ENCODE measurements at places on chromosomes 4 and X. TPM values are rescaled to one million over a fixed set of nuclear protein-coding genes. Genes with fewer than 3 reads are reported as not detected.

Gene PROM1
- total RNA-seq, result not detected

Gene OTOP1
- total RNA-seq, result not detected

Gene MAGEA2B
- total RNA-seq, result not detected

DNA sequence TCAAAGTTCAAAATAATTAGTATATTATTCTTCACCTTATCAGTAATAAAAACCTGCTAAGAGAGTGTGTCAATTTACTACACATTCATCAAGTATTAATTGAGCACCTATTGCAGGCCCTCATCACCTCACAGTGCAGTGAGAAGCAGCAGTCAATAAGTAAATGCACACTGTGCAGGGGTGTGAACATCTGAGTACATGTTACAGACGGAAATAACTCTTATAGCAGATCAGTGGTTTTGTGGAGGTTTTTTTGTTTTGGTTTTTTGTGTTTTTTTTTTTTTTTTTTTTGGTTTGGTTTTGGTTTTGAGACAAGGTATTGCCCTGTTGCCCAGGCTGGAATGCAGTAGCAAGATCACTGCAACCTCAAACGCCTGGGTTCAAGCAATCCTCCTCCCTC is 20.3 kb downstream of the KLF3 start:
- peaks cover 8% of the 10 kb centered on the region for H3K36me3 ChIP-seq
- H3K4me3 ChIP-seq, result no peak overlapping the region
- DNase-seq, result no peak
- H3K27me3 ChIP-seq, result no peaks in the 10 kb centered on the region
- H3K27ac ChIP-seq, result no peak overlapping the region
- peaks cover 45% of the 10 kb centered on the region for H3K4me1 ChIP-seq

DNA sequence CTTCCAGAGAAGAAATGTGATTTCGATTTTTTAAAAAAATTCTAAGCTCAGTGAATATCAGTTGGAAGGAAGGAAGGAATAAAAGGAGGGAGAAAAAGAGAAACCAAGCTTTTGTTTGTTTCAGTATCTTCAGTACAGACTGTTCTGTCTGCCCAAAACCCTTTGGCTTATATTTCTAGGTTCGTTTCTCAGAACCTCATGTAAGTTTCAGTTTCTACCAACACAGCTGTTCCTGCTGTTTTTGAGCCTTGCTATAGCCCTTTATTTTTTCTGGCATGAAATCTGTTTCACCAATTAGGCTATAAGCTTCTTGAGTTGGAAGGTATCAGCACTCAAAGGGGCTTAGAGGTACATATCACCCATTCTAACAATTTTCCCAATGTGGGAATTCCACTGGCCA is 157.9 kb downstream of the GBA3 start:
- DNase-seq, result no peak
- H3K27ac ChIP-seq, result no peak overlapping the region
- H3K36me3 ChIP-seq, result no peaks in the 10 kb centered on the region
- no peak overlapping the region for H3K4me3 ChIP-seq

DNA sequence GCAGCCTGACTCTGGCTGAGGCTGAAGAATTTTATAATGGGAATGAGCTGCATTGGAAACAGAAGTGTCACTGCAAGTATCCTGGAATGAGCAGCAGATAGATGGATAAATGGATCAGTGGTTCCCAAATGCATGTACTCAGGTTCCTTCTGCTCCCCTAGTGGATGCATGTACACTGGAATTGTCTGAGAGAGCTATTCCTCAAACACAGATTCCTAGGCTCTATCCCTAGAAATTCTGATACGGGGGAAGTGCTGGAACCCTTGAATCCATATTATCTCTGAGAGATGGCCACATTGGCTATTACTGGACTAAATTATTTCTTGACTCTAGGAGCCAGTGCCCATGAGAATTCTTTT is 64.8 kb downstream of the TMEM131L start:
- H3K36me3 ChIP-seq, result no peaks in the 10 kb centered on the region
- H3K4me1 ChIP-seq, result peaks cover 3% of the 10 kb centered on the region
- no peak for DNase-seq
- H3K27me3 ChIP-seq, result no peaks in the 10 kb centered on the region
- no peak overlapping the region for H3K27ac ChIP-seq

DNA sequence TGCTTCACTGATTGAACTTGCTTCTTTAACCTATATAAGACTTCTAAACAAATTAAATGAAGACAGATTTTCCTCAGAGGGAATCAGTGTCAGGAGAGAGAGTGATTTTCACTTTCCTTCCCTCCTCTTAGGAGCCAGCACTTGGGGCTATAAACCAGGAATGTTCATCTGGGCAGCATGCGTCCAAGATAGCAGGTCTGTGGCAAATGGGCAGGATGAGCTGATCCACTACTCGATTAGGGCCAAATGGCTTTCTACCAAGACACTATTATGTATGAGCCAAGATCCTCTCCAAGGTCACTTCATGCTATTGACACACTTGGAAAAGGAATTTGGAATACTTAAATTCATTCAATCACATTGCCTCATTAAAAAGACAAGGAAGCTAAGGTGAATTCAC is 203.9 kb upstream of the GRID2 start:
- no peak overlapping the region for H3K4me3 ChIP-seq
- no peaks in the 10 kb centered on the region for H3K4me1 ChIP-seq
- DNase-seq, result no peak
- no peaks in the 10 kb centered on the region for H3K27me3 ChIP-seq
- H3K36me3 ChIP-seq, result no peaks in the 10 kb centered on the region

- H3K4me1 ChIP-seq, result no peaks in the 10 kb centered on the region
- H3K4me3 ChIP-seq, result peak overlapping the region; percentile 92
- H3K36me3 ChIP-seq, result no peaks in the 10 kb centered on the region
Observed at GRCh38 chr4:124711471-124712371, 811 bp downstream of the ANKRD50 start.

DNA sequence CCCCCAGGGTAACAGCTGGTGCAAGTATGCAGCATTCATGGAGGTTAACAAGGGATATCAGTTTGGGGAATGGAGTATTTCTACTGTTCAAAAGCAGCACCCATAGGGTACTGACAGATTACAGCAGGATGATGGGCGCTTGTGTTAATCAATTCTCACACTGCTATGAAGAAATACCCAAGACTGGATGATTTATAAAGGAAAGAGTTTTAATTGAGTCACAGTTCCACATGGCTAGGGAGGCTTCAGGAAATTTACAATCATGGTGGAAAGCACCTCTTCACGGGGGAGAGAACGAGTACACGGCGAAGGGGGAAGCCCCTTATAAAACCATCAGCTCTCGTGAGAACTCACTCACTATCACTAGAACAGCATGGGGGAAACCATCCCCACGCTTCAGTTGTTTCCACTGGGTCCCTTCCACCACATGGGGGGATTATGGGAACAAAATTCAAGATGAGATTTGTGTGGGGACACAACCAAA is 64.1 kb downstream of the TNIP2 start:
- H3K27me3 ChIP-seq, result no peaks in the 10 kb centered on the region
- no peak overlapping the region for H3K27ac ChIP-seq
- H3K36me3 ChIP-seq, result peaks cover 97% of the 10 kb centered on the region
- no peak for DNase-seq
- H3K4me3 ChIP-seq, result no peak overlapping the region
